ENCODE measurements at places on chromosomes 7 and 10. TPM values are rescaled to one million over a fixed set of nuclear protein-coding genes. Genes with fewer than 3 reads are reported as not detected.

Gene UNCX
- total RNA-seq = 6.4 TPM

DNA sequence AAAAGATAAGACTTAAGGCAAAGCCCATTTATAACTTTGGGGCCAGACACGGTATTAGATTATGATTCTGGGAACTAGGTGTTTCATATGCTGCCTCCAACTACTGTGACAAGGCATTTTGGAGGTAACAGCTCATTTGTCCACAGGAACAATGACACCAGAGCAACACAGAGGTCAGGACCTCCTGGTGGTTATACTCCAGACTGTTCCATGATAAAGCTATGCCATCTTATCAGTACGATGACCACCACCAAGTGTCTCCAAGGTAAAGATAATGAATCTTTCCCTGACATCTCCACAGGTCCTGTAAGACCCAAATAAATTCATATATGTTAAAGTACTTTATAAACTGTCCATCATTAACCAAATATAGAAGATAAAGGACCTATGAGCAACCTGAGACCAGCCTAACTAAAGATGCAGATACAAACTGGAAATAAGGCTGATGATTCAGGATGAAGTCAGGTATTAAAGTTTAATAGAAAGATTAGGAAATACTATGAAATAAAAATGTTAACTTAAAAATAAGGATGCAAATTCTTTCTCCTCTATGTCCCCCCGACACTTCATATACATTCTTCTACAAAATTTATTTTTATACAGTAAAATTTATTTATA, 26.2 kb downstream of the CUL2 start:
- DNase-seq = no peak

DNA sequence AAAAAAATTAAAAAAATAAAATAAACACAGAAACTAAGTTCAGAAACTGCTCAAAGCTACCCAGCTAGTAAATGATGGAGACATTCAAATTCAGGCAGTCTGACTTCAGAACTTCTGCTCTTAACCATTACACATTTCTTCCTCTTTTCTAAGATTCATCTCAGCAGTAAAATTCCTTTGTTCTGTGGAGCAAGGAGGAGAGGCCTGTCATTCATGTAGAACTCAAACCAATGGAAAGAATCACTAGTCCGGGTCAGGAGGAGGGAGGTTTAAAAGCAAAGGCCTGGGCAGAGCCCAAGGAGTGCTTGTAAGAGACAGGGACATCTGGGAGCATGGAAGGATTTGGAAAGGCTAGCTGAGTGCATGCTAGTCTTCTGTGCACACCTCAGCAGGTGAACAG, 37.9 kb upstream of the DNAJB12 start:
- DNase-seq = no peak

Gene AKR1C2
- 1.0 TPM for total RNA-seq

Gene HOXA13
- total RNA-seq = not detected

Gene PON1
- total RNA-seq = not detected

All from cardiac muscle cell (in vitro differentiated cells and primary cell).